ENCODE measurements at places on chromosomes 7 and 10.

DNA sequence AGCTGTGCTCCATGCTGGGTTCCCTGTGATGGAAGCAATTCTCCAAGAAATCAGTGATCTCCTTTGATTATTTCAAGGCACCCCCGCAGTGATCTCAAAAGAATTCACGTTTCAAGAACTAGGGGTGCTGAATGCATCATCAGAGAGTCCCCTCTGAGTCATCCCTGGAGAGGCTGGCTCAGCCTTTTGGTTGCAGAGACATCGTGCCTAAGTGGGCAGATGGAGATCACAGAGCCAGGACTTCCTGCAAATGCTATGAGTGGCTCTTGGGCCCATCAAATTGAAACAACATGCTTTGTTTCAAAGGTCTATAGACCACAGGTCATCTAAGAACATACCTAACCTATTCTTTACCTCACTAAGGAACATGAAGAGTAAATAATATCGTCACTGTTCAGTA lies 41.5 kb upstream of the PLEKHA1 start:
- no peak for DNase-seq

DNA sequence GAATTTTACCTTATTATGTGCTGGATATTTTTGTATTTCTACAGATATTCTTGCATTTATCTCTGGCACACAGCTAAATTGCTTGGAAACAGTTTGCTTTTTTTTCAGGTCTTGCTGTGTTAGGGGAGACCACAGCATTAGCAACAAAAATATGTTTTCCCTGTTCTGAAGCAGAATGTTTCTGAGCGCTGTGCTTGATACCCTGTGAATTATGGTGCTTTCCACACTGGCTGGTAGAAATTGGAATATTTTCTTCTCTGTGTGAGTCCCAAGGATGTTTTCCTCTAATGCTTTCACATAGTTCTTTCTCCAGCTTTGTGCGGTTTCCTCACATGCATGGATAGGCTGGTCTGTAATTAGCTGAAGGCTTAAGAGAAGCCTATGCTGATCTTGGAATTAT lies 651.6 kb upstream of the IGFBP3 start:
- DNase-seq = no peak

DNA sequence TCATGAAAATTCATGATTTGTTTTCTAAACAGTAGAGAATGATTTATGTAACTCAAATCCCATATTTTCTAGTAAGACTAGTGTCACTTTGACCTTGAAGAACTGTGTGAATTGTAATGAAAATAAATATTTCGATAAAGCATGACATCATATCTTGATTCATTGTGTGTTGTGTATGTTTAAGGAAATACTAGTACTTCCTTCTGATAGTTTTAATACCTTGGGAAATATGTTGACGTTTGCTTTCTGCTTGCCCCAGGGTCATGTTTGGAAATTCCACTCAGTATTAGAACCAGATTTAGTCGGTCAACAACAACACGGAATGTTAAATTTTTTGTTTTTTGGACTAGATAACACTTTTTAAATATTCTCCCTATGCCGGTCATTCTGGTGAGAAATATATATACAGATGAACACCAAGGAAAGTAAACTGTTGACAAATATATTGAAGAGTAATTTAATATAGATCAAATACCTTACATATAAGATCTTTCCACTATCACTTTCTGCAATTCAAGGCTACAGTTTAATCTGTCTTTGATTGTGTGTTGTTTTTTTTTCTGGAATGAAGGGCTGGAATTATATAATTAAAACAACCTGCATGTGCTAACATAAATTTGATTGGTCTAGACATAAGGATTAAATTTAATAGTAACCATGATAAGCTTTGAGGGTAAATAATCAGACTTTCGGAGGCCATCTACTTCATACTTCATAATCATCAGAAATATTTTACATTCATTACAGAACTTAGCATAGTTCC lies 126.2 kb downstream of the MDFIC start:
- DNase-seq = no peak

- peak; percentile 23 for DNase-seq
Observed at GRCh38 chr10:114703377-114704107, 45.5 kb upstream of the ABLIM1 start.

GRCh38 chr7:22997871-22998518 lies 15.9 kb downstream of the HYCC1 start:
- no peak for DNase-seq

DNA sequence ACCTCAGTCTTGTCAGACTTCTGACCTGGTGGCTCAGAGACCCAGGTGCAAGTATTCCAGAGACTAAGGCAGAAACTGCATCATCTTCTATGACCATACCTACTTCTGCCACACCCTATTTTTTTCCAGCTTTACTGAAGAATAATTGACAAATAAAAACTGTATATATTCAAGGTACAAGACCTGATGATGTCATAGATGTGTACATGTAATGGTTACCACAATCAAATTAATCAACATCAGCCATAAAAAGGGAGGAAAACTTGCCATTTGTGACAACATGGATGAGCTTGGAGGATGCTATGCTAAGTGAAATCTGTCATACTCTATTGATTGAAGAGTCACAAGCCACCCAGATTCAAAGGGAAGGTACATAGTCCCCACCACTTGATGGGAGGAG lies 815.6 kb downstream of the SORCS1 start:
- DNase-seq = no peak

GRCh38 chr10:37739181-37739580 lies 118.2 kb downstream of the ZNF248 start:
- DNase-seq = no peak

DNA sequence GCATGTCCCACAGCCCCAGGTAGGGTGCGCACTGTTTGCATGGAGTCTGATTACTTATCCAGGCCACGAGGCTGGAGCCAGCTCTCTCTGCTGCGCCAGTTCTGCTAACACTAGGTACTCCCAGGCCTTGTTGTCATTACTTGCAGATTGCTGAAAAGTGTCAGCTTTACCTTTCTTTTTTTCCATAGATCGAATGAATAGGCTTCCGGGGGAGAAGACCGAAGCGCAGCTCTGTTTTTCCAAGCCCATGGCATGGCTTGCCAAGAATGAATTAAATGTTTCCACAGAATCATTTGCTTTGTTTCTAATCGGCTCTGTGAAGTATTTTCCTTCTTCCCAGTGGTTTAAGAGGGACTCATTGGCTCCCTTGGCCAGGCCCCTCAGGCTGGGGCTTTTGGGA lies 285.8 kb downstream of the BMPER start:
- DNase-seq = no peak

DNA sequence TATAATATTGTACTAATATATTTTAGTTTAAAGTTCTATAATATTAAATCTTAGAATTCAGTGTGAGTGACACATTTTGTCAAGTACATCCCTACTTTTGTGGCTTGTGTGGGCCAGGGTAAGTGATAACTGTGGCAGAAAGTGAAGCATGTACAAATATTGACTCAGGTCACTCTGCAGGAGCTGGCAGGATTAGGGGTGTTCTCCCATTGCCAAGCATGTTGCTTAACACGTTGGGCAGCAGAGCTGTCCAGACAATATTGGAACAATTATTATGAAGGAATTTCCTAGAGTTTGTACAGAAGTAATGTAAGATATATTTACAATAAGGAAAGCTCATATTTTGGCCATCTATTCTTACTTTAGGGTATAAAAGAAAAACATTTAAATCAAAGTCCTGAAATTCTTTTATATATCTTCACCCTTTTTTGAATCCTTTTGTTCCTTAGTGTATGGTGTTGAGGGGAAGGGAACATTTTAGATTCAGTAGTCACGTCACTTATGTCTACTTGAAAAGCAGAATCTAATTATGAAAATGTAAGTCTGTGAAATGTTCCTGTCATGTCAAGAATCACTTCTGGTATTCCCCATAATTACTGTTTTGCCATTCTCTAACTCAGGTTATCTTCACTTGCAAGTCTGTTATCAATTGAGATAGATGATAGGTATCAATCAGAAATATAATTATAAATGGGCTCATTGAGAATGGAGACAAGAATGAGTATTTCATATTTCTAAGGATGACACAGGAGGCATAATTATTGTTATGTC lies 4.0 kb downstream of the HDAC9 start:
- DNase-seq = peak; percentile 19

- no peak for DNase-seq
Observed at GRCh38 chr7:129853661-129854268, 99.0 kb downstream of the UBE2H start.

DNA sequence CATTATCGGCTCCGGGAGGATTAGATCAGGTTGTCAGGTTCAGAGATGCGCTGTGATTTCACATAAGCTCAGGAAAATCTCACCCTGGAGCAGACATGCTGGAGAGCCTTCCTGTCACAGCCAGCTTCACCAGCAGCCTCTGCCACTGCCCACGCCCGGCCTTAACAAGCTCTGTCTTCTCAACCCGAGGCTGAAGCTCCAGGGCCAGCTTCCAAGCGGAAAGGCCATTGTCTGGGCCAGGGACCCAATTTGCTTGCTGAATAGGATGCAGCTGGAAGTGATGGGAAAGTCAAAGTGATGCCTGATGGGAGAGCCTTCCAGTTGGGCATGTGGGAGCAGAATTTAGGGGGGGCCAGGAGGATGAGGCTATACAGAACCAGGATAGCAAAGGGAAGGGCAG lies 36.3 kb downstream of the C10orf105 start:
- no peak for DNase-seq

DNA sequence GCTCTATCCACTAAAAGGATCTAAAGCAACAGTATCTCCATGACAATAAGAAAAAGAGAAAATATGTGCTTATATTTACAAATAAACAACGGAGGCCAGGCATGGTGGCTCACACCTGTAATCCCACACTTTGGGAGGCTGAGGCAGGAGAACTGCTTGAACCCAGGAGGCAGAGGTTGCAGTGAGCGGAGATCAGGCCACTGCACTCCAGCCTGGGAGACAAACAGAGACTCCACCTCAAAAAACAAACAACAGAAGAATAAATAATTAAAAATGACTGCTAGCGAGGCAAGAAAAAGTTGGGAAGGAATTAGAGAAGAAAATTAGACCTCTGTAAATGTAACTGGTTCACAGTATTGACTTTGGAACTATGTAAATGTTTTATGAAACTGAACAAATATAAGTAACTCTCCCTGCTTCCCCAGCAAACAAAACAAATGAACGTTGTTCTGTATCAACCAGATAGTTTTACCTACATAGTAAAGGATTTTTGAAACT lies 17.1 kb downstream of the TRIM24 start:
- no peak for DNase-seq

DNA sequence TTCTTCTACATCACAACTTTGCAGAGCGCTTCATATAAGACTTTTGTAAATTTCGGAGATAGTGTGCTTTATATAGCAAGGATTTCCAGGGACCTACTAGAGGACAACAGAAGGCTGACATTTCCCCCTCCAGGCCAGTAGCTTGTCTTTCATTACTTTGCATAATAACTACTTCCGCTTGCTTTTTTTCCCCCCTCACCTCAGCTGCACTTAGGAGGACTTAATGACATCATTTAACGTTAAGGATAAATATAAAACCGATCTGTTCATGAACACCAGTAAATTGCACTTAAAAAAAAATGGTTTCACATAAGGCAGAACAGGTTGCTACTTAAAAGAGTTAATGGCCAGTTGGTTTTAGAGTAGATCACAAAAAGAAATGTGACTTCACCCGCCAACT lies 172.3 kb downstream of the AUTS2 start:
- DNase-seq = no peak

DNA sequence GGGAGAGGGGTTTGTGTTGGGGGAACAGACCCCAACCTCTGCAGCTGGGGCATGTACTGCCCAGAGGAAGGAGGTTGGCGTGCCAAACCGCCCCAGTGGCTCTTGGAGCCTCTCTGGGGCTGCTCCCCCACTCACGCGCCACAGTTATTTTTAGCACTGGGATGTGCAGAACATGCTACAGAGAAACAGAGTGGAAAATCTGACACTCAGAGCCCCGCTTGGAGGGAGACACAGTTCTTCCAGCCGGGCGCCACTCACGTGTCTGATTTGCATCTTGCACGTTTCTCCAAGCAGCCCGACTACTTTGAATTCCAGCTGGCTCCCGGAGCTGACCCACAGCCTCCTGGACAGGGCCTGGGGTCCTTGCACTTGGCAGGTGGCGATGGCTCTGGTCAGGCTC lies 182.0 kb downstream of the RPS24 start:
- no peak for DNase-seq

DNA sequence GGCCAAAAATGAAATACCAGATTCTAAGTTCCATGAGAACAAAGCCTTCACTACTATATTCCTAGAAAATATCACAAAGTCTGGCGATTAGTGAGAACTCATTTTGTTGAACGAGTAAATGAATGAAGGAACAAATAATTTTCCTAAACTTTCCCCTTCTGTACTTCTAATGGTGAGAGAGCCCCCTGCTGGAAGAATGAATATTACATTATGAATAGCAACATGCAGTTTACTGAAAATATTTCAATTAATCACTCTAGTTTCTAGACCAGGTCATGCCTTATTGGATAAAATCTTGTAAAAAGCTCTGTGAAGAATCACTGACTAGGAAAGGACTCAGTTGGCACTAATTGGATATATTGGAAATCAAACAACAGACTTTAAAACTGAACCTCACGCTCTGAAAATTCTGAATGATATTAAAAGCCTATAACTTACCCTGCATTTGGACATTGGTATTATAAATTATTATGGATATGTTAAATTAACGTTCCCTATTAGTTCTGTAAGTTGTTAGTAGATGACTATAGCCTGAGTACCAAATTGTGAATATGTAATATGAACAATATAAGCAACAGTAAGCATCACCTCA lies 32.4 kb upstream of the MTPN start:
- peak; percentile 47 for DNase-seq

GRCh38 chr7:131596785-131597184 lies 40.4 kb upstream of the PODXL start:
- no peak for DNase-seq

DNA sequence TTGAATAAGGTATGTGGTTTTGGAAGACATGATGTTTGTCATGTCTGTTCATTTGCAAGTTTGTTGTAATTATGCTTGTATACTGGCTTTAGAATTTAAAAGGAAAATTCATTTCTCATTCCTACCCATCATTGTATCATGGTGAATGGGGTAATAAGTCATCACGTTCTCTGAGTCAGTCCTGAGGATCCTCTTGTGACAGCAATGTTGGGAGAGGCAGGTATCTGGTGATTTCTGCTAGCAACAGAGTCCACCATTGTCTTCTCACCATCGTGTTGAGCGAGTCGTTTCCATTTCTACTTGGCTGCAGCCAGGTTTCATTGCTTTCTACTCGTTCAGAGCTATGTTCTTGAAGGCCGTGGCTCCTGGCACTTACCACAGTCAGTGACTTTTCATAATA lies 16.3 kb downstream of the CUL1 start:
- no peak for DNase-seq

DNA sequence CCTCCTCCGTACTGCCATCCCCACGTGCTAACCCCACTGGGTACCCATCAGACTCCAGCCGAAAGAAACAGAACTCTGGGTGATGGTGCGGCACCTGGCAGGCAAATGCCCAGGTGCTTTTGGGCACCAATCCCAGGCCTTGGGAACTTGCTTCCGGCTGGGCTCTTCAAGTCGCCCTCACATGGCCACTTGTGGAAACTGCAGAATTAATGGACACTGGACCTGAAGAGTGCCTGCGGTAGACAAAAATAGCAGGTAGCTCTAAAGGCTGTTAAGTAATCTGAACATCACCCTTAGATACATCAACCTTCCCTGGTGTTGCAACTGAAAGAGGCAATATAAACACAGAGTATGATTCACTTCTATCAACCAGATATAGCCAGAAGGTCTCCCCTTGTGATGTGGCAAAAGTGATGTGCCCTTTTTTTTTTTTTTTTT lies 644.4 kb downstream of the GRM8 start:
- DNase-seq = peak; percentile 10
